ENCODE measurements at places on chromosomes 1 and 21. TPM values are rescaled to one million over a fixed set of nuclear protein-coding genes. Genes with fewer than 3 reads are reported as not detected.

PDC gene
- 0.27 TPM for total RNA-seq

RPE65 gene
- not detected for total RNA-seq

PATJ gene
- 14.2 TPM for total RNA-seq

NPR1 gene
- 1.5 TPM for total RNA-seq

DHRS3 gene
- 64.4 TPM for total RNA-seq

RUNX3 gene
- total RNA-seq = not detected

IGSF3 gene
- not detected for total RNA-seq

ZBTB8A gene
- total RNA-seq = 7.1 TPM

KCNA3 gene
- under 0.01 TPM for total RNA-seq

MCOLN2 gene
- total RNA-seq = 1.1 TPM

OR2T35 gene
- not detected for total RNA-seq

MAP3K21 gene
- 0.18 TPM for total RNA-seq

CASQ2 gene
- total RNA-seq = not detected

CFAP45 gene
- total RNA-seq = 0.27 TPM

HMGN1 gene
- total RNA-seq = 165 TPM

NPPB gene
- total RNA-seq = not detected

ALG14 gene
- 2.4 TPM for total RNA-seq

CFHR5 gene
- total RNA-seq = not detected

S100A7A gene
- not detected for total RNA-seq

WLS gene
- 27.3 TPM for total RNA-seq

ELAPOR1 gene
- 0.45 TPM for total RNA-seq

AMY1A gene
- total RNA-seq = not detected

LHX8 gene
- not detected for total RNA-seq

E2F2 gene
- total RNA-seq = 5.6 TPM

TMEM200B gene
- 9.5 TPM for total RNA-seq

HMGB4 gene
- total RNA-seq = not detected

BARHL2 gene
- total RNA-seq = not detected

ADORA3 gene
- total RNA-seq = not detected

All from fibroblast of the aortic adventitia (primary cell).